ENCODE measurements at places on chromosomes 2 and 18.

GRCh38 chr2:38526195-38526594 lies 76.5 kb downstream of the HNRNPLL start:
- DNase-seq, result no peak

- DNase-seq, result no peak
These were observed 1.8 kb downstream of the RFTN2 start for GRCh38 chr2:197673606-197674005.

GRCh38 chr18:75057169-75057960 lies 151.6 kb downstream of the PTGR3 start:
- DNase-seq, result no peak

DNA sequence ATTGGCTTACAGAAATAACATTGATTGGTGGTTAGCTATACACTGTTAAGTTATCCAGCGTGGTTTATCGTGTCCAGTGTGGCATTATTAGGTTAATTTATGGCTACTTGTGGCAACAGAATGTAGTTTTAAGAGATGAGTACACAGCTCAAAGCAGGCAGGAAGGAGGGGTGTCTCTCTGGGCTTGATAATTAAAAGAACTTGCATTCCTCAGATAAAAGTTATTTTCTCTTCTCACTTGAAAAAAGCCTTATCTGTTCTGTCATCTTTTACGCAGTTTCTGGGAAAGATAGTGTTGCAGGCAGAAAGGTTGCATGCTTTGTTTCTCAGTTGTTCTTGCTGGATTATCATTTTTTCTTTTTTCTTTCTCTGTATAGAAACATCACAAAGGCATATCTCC lies 154.4 kb upstream of the COL3A1 start:
- DNase-seq, result no peak

GRCh38 chr2:1990724-1991123 lies 246.4 kb upstream of the PXDN start:
- no peak for DNase-seq

DNA sequence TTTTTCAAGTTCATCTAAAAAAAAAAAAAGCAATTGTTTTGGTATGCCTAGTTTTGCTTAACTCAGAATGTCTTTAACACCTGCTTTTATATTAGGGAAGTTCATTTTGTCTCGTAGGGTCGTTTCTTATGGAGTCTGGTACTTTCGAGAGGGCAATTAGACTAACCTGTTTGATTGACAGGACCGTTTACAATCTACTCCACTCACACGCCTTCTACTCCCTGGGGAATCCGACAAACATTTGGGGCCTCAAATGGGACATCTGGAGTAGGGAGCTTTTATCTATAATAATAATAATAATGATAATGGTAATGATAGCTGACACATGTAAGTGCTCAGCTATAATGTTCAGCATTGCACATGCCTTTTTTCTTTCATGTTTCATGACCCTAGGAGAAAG lies 261.6 kb upstream of the RASGRP3 start:
- no peak for DNase-seq

- no peak for DNase-seq
These were observed 102.4 kb downstream of the BABAM2 start for GRCh38 chr2:27992787-27993401.

- DNase-seq, result no peak
These were observed 24.3 kb upstream of the VIT start for GRCh38 chr2:36672199-36672598.

DNA sequence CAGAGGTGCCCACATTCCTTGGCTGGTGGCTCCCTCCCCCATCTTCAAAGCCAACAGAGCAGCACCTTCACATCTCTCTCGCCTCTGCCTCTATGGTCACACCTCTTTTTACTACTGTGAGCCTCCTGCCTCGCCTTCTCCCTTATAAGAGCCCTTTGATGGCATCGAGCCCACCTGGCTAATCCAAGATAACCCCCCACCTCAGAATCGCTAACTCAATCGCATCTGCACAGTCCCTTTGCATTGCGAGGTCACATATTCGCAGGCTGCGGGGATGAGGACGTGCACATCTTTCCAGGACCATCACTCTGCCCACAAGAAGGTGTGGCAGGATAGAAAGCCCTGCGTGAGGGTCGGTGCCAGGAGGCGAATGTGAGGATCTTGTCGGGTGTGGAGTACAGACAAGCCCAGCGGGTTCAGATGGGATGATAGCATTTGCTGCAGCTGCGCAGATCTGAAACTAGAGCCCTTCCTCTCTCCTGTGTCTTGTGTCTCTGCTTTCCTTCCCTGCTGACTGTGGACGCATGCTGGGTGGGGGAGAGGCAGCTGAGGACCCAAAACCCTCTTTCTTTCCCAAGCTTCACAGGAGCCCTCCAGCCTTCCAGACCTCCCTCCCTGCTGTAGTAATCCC lies 148.3 kb upstream of the HDAC4 start:
- no peak for DNase-seq

- DNase-seq, result peak; percentile 25
These were observed 537 bp downstream of the AGFG1 start for GRCh38 chr2:227472265-227473121.

DNA sequence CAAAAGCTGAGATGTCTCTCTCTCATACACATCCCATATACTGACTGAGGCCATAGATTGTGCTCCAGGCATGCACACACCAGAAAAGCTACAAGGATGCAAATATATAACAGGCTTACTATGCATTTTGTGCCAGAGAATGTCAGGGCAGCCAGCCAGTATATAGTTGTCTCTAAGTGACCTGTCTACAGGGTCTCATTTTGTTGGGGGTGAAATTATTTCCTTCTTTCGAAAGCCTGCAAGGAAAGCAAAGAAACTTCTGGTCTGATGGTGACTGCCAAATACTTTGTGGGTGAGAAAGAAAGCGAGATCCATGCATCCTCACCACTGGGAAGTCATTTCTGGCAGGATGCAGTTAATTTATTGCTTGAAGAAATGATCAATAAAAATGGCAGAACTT lies 70.2 kb downstream of the CDCA7 start:
- no peak for DNase-seq

- DNase-seq, result no peak
These were observed 391.5 kb downstream of the XIRP2 start for GRCh38 chr2:167279810-167280209.

GRCh38 chr18:35197296-35197695 lies 43.5 kb upstream of the ZNF397 start:
- DNase-seq, result no peak

GRCh38 chr2:28577791-28578680 lies 82.2 kb downstream of the PLB1 start:
- no peak for DNase-seq

- no peak for DNase-seq
These were observed 112.1 kb downstream of the RND3 start for GRCh38 chr2:150375333-150375732.

GRCh38 chr18:10054366-10054765 lies 140.6 kb downstream of the VAPA start:
- no peak for DNase-seq

GRCh38 chr18:29104227-29104626 lies 927.3 kb upstream of the CDH2 start:
- no peak for DNase-seq

DNA sequence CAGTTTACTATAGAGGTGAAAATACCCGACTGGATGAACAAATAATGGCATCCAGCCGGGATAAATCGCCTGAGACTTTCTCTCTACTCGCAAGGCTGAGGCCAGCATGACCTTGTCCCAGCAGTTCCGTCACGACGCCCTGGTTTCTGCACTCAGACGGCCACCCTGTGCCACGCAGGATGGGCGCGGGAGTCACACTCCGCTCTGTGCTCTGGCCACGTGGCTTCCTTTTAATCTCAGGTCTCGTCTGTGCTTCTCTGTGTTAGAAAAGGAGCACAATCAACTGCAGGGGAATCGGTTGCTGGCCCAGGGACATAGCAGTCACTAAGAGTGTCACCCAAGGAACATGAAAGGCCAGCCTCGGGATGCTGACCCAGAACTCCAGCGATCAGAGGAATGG lies 194.7 kb upstream of the PXDN start:
- DNase-seq, result no peak

DNA sequence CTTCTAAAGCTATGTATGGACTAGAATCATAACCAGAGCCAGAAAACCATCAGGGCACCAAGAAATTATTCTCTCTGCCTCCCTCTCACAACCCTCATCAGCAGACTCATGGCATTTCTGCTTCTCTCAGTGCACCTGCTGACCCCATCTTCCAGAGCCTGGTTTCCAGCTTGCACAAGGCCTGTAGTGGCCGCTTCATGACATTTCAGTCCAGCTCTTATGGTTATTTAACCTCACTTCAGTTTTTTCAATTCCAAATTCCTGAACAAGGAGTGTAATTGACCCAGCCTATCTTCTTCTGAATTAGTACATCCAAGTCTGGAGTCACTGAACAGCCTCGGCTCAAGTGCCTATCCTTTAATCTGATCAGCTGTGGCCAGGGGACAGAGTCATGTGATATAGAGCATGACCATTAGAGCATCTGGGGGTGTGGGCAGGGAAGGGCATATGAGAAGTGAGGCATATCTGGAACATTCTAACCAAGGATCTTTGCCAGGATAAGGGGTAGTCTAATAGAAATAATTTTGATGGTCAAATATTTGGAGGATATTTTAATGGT lies 97.2 kb upstream of the TMEM17 start:
- no peak for DNase-seq

GRCh38 chr2:118250001-118250400 lies 161.7 kb downstream of the INSIG2 start:
- no peak for DNase-seq

DNA sequence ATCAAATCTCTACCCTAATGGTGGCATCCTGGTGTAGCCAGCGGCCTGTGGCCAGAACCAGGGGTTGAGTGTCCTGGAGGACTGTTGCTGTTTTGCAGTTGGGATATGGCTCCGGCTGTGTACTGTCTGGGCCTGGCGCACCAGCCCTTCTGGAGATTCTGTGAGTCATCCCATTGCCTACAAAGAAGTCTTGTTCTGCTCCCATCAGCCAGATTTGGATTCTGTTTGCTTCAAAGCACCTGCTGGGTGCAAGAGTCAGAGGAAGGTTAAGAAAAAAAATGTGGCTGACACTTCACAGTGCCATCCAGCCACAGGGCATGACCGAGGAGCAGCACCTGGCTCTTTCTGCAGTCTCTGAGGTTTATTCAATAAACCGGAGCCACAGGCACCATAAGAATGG lies 41.0 kb upstream of the ASAP2 start:
- no peak for DNase-seq

- no peak for DNase-seq
These were observed 313.2 kb upstream of the ZEB2 start for GRCh38 chr2:144833075-144833637.

- no peak for DNase-seq
These were observed 141.8 kb upstream of the MYT1L start for GRCh38 chr2:2472881-2473280.

DNA sequence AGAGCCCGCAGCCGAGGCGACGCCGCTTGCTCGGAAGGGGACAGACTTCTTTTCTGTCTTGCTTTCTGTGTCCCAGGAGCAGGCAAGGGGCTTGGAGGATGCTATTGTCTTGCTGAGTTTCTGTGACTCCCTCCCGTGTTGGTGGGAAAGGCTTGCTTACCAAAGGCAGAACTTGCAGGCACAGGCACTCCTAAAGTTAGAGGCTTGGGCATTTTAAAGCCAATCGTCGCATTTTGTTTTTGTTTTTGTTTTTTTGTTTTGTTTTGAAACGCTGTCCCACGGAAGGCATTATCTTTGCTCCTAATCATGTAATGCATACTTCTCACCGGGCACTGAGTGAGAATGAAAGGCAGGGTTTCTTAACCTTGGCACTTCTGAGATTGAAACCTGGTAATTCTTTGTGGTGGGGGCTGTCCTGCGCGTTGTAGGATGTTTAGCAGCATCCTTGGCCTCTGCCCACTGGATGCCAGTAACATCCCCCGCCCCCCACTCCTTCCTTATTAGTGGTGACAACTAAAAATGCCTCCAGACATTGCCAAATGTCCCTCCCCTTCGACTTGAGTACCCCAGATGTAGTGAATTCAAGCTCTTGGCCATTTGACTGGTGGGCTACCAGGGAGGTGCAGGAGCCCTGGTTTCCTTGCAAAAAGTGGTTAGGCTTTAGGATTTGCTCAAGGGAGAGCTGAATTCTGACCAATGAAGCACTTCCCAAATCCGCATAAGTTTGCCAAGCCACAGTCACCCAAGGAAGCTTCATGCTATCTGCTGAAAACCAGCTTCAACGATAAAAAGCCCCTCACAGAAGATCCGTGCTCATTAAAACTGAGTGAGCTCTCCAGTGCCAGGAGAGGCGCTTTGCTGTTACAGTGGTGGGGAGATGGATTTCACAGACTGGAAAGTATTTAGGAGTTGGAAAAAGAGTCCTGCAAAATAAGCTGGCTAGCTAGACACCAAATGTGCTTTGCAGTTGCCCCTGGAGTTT lies 1.2 kb downstream of the ANTXR1 start:
- DNase-seq, result no peak

DNA sequence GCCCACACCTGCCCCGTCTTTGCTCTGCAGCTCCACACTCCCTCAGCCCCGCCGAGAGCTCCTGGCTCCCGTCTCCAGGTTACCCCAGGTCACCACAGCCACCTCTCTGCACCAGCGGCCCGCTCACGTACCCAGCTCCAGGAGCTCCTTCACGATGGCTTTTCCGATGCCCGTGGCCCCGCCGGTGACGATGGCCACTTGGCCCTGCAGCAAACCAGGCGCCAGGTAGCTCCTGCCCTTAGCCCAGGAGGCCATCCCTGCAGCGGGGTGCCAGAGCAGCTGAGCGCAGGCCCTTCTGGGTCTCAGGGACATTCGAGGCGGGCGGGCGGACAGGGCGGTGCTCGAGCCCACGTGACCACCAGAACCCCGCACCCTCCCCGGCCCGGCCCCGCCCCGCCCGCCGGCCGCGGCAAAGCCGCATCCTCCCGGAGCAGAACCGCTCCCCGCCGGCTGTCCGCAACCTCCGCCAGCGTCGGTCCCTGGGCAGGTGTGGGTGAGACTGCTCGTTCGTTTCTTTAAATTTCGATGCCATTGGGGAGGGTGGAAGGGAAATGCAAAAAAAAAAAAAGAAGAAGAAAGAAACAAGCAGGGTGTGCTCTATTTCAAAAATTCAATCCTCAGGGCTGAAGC lies at the start of the genes PECR and TMEM169:
Gene PECR (minus strand): TSS at position 323 of the 630 bp plus-strand sequence. CDS start 68 bp downstream, at position 255.
Gene TMEM169 (plus strand): TSS at position 433 of the 630 bp plus-strand sequence. CDS start 14,045 bp downstream, outside the sequence.
- peak; percentile 42 for DNase-seq

GRCh38 chr18:63161761-63162195 lies 157.8 kb downstream of the BCL2 start:
- DNase-seq, result peak; percentile 59

DNA sequence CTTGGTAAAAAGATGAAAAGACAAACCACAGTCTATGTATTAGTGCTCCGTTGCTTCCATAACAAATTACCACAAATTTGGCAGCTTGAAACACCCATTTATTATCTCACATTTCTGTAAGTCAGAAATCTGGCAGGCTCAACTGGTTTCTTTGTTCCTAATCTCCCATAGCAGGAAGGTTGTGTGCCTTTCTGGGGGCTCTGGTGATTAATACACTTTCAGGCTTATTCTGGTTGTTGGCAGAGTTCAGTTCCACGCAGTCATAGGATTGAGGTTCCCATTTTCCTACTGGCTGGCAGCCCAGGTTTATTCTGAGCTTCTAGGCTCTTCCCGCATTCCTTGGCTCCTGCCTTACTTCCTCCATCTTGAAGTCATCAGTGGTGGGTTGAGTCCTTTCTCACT lies 189.3 kb downstream of the ANAPC1 start:
- no peak for DNase-seq

DNA sequence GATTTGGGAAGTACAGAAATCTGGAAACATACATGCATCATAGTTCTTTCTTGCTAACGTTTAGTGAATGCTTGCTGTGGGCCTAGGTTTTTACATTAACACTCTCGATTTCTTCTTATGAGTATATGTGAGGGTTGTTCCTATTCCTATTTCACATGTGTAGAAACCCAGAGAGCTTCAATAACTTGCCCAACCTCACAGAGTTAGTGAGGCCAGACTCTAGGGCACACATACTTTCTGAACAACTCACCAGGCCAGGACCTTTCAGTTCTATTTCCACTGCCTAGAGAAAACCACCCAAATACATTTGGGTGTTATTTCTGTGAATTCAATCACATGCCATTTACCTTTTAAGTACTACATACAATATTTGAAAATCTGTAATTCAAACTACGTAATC lies 8.2 kb upstream of the KCTD1 start:
- no peak for DNase-seq
